Cerebellar nuclear complex (tissue), 1 donor: ENCODE measurements at places on chromosomes 16 and 17.

- DNase-seq: no peak
Measured at GRCh38 chr17:39774047-39774446, 36.3 kb downstream of the GRB7 start.

DNA sequence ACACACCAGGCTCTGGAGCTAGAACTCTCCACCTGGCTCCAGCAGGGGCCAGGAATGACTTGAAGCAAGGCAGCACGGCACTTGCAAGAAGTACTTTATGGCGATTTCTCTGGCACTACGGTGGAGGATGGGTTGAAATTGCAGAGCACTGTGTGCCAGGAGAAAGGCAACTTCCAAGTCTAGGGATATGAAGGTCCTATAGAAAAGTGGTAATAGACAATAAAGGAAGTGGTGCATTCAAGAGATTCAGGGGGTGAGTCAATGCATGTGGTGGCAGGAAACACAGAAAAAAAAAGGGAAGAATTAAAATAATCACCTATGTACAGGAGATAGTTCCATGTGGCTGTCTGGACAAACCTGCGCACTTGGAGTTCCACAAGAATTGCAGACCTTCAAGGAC, 240.3 kb upstream of the DYNLRB2 start:
- DNase-seq: no peak

- DNase-seq: no peak
Measured at GRCh38 chr16:86865851-86866662, 287.7 kb downstream of the FOXL1 start.

- no peak for DNase-seq
Measured at GRCh38 chr16:30997725-30998711, 12.4 kb downstream of the STX1B start.

DNA sequence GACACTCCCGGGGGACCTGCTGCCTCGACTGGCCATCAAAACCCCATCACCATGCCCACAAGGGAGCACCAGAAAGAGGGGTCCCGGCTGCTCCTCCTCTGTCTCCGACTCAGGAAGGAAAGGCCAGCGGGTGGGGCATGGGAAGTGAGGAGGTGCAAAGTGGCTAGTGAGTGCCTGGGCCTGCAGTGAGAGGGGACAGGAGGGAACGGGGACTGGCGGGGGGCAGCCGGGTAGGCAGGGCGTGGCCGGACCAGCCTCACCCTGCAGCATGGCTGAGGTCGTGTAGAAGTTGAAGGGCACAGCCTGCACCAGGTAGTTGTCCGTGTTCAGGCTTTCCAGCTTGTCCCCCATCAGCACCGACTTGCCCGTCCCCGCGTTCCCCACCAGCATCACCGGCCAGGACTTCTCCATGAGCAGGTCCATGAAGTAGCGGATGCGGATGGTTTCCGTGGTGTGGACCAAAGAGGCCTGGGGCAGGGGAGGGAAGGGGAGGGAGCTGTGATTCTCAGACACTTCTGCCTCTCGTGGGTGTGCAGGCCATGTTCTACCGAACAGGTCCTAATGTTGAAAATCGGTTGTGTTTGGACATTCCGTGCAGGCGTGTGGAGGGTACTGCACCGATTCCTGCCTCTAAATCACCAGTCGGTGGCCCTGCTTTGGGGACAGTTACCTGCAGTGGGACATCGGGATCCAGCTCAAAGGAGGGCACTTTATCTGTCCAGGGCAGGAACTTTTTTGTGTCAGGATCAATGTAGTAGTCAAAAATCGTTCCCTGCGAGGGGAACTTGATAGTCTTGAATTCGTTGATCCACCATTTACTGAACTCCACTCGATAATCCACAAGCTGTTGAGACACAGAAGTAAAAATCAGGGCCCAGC, 91.7 kb downstream of the DNAH17 start:
- no peak for DNase-seq

- DNase-seq: no peak
Measured at GRCh38 chr17:65914784-65915342, 277.1 kb downstream of the CEP112 start.

DNA sequence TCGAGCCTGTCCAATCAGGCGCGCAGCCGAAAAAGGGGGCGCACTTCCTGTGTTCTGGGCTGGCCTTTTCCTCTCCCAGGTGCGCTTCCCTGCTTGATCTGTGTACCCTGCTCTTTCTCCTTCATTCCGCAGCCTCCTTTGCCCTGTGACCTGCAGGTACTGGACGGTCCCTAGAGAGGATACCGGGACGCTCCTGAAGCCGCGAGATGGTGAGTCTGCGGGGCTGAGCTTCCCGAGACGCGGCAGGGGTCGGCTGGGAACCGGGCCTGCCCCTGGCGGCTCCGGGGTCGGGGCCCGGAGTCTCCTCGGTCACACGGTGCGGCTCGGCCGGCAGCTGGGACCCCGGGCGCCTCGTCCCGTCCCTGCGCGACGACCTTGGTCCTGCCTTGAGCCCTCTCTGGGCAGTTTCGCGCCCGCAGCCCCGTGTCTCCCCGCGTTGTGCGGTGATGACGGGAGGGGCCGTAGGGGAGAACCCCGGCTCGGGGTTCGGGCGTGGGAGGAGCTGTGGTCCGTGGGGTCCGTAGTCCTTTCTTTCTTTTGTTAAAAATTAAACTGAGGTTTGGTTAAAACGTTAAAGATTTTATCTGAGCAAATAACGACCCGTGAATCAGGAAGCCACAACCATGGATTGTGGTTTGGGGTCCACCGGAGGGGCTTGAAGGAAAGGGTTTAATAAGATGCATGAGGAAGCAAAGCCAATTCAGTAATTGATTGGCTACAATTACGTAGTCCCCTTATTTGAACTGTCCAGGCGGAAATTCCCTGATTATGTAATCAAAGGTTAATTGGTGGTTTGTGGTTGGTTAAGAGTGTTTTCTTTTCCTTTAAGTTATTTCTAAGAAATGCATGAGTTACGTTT, 172.8 kb upstream of the ZNF267 start:
- no peak for DNase-seq

GRCh38 chr17:79862238-79862637, 23.0 kb upstream of the CBX4 start:
- no peak for DNase-seq

DNA sequence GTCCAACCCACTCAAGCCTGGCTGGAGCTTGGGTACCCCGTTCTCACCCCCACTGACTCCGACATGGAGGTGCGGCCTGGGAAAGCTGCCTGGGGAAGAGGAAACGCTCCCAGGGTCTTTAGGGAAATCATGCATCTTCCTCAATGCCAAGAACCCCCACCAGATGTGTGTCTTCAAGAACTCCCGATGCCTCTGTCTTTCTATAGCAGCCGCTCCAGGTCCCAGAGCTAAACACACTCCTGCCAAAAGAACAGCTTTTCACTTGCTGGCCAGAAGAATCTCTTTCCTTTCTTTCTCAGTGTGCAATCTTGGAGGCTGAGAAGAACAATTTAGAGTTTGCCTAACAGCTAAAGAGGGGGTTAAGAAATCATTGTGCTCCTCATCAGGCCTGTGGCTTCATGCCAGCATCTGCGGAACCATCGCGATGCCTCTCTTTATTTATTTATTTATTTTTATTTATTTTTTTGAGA, 41.1 kb upstream of the MTSS2 start:
- no peak for DNase-seq

DNA sequence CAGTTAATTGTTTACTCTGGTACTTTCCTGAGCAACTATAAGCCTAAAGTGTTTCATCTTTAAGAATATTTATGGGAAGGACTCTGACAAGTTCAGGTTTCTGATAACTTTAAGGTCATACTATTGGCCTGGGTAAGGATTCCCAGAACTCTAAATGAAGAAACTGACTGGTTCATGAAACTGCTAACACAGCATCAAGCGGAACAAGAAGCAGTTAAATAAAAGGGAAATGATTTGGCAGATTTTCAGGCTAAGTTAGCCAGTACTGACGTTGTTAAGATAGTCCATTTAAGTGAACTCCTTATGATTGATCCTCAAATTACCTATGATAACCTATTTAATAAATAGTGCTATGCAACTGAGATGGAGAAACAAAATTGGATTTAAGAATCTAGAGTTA, 101.6 kb upstream of the CES5A start:
- no peak for DNase-seq

DNA sequence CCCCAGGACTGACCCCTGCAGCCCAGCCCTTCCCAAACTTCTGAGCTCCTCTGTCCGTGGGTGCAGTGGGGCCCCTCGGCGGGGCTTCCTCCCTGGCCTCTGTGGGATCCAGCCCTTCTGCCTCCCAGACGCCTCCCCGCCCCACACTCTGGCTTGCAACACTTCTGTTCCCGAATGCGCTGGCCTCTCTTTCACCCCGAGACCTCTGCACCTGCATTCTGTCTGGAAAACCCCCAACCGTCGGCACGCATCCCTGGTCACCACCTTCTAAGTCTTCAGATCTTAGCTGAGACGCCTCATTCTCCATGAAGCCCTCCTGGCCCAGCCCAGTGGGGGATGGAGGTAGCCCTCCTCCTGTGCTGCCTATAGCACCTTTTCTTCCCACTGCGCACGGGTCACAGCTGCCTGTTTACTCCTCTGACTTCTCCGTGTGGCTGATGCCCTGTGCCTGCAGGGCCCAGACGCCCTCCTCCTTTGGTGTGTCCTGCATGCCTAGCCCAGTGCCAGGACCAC, 26.4 kb downstream of the TMEM235 start:
- no peak for DNase-seq

DNA sequence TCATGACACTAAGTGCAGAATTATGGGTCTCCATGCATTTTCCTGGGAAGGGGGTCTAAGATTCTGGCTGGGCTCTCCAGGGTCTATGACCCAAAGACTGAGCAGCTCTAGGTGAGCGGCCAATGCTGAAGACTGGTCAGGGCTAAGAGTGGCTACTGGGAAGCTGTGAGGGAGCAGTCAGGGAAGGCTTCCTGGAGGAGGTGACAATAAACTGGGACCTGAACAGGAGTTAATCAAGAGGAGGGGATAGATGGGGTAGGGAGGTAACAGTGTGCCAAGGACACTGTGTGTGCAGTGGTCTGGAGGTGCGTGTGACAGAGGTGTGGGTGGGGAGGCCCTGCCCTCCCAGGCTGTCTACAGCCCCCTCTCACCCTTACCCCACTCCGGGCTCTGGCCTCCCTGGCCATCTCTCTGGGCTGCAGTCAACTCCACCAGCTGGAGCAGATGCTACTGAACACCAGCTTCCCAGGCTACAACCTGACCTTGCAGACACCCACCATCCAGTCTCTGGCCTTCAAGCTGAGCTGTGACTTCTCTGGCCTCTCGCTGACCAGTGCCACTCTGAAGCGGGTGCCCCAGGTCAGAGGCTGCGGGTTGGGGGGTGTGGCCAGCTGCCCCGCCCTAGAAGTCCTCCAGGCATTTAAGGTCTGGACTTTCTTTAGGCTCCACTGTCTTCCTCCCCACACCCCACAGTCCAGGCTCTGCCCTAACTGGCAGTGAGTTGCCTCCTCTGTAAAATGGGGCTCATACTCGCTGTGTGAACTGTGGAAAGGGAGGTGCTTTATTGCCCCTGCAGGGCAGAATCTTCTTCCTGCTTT, 20.4 kb downstream of the ADGRG5 start:
- no peak for DNase-seq

DNA sequence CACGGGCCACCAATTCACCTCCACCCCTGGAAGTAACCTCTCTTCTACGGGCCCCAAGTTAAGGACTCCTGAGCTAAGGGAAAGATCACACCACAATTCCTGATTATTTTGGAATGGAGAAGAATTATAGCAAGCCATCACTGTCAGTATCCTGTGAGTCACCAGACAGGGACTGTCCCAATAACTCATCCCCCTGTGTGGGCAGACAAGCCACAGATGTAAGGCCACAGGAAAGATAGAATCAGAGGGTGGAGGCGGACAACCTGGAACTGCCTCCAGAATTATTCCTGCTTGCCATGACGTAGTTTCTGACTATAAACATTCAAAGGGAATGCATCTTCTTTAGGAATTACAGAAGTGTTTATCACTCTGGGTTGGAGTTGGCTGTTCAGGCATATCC, 5.8 kb upstream of the MYO1D start:
- DNase-seq: no peak

DNA sequence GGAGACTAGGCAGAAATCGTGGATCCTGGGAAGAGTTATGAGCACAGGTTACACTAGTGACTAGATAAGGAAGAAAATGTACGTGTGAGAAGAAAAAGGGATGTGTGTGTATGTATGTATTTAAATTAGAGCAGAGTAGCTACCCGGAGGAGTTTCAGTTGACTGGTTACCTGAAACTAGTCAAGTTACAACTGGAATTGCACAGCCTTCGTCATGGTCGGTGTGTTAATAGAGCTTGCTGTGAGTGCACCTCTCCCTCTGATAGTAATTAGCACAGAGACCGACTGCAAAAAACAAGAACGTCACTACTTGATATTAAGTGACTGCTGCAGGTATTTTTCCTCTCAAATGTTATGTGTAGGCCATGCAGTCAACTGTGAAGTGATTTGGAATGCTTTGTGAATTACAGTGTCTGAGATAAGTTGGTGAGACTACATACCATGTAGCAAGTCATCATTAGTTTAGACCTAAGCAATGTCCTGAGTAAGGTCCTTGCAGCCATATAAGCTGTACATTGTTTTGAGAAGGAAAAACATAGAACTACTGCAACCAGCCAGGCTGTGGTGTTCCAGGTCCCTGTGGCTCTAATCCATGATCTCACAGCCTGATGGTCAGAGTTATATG, 95.7 kb downstream of the WNT3 start:
- no peak for DNase-seq

DNA sequence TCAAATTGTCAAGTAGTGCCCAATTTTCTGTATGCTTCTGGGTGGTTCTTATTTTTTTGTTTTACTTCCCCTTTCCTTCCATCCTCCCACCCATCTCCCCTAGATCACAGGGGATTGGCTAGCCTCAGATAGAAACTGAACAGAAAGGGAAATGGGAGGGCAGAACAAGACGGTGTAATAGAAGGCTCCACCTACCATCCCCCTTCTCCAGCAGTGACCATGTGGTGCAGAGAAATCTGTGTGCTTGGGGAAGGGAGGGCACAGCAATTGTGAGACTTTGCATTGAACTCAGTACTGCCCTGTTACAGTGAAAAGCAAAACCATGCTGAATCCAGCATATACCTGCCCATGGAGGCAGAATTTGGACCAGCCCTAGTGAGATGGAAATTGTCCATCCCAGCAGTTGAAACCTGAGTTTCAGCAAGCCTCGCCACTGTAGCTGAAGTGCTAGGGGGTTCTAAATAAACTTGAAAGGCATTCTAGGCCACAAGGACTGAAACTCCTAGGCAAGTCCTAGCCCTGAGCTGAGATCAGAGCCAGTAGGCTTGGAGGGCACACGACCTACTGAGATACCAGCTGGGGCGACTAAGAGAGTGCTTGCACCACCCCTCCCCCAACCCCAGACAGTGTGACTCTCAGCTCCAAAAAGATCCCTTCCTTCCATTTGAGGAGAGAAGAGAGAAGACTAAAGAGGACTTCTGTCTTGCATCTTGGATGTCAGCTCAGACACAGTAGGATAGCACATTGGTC, 5.2 kb downstream of the SLFN11 start:
- no peak for DNase-seq

- no peak for DNase-seq
Measured at GRCh38 chr16:72926177-72927070, 121.5 kb downstream of the ZFHX3 start.
